ENCODE measurements at places on chromosomes 11 and 22.
A peak's percentile ranks its signal among the peaks of the same experiment; 100 is the strongest.

DNA sequence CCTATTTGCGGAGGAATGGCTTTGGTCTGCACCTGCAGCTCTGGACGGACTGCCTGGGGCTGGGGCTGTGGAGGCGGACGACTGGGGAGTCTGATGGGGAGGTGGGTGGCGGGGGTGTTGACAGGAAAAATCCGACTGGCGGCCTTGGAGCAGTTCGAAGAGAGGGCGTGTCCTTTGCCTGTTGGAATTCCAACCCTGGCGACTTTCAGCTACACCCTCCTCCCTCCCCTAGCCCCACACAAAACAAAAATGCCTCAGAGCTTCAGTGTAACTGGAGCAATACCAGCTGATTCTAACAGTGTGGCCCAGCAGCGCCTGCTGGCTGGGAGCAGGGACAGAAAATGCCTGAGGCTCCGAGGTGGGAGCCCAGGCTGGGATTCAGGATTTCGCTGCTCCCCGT lies 85.4 kb downstream of the ATXN10 start:
- DNase-seq: no peak

DNA sequence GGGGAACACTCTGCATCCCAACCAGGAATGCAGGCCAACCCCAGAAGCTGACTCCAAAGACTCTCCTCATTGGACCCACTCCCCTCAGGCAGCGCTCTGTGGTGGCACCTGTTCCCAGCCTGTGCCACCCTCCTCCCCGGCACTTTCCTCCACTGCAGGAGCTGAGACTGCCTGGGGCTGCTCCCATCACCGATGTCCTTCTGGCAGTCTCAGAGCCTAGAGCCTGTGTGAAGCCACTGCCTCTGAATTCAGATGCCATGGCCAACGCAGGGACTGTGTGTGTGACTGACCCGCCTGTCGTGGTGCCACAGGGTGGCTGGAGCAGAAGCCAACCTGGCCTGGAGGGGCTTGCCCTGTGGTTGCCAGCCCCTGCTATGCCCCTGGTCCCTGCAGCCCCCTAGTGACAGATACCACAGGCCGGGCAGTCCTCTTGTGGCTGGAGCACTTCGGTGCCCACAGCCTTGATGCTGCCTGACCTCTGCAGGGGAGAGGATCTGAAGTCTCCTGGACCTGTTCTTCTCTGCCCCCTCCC lies 43.2 kb downstream of the TBX1 start:
- DNase-seq: no peak

GRCh38 chr11:94178331-94178730 lies 49.7 kb downstream of the PANX1 start:
- no peak for DNase-seq

DNA sequence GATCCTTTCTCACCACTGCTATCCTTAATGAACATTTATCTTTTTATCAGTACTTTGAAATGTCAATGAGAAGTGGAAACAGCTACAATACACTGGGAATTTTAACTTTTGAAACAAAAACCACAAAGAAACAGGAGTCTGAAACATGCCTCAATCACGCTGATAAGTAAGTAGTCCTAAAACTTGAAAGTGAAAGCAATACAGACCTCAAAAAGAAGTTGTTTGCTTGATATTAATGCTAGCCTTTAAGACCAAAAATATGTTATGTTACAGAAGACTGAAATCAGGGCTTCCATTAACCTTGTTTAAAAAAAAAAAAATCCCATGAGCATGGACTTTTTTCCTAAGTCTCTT lies 21.3 kb downstream of the PHF21A start:
- DNase-seq: no peak

DNA sequence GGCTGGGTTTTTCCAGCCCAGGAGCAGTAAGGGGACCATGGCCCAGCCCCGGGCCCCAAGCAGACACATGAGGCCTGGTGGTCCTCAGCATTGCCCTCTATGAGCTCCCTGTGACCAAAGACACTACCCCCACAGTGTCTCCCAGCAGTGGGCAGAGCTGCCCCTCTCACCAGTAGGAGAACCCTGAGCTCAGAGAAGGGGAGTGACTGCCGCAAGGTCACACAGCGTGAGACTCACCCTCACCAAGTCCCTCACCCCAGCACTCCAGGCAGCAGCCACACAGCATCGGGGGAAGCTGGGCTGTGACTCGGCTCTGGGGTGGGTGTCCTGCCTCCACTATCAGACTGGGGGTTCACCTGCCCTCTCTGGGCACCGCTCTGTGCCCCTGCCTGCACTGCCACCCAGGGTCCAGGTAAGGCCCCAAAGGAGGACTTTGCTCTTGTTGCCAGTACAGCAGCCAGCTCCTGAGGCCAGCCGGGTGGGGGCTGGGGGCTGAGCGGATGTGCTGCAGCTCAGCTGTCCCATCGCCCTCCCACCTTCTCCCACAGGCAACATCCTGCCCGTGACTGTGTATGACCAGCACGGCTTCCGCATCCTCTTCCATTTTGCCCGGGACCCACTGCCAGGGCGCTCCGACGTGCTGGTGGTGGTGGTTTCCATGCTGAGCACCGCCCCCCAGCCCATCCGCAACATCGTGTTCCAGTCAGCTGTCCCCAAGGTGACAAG lies 7.9 kb upstream of the SH3BP1 start:
- DNase-seq: no peak

- no peak for DNase-seq
Observed at GRCh38 chr22:17815703-17816254, 41.5 kb upstream of the BID start.

DNA sequence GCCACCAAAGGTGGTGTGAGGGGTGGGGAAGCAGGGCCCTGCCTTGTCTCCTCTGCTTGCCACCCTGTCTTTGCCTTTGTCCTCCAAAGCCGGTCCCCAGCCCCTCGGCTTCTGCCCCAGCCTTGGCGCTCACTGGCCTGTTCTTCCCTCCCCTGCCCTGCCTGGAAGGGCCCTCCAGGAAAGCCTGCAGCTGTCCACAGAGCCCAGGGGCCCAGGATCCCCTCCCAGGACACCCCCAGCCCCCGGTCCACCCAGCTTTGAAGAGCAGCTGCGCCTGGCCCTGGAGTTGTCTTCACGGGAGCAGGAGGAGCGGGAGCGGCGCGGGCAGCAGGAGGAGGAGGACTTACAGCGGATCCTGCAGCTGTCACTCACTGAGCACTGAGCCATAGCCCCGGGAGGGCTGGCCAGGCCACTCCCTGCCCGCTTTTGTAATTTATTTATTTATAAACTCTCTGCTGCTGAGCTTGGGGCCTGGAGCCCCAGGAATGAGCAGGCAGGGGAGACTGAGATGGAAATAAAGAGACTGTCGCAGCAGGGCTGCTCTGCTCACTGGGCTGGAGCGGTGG lies 1.3 kb upstream of the SSH3 start:
- no peak for DNase-seq

DNA sequence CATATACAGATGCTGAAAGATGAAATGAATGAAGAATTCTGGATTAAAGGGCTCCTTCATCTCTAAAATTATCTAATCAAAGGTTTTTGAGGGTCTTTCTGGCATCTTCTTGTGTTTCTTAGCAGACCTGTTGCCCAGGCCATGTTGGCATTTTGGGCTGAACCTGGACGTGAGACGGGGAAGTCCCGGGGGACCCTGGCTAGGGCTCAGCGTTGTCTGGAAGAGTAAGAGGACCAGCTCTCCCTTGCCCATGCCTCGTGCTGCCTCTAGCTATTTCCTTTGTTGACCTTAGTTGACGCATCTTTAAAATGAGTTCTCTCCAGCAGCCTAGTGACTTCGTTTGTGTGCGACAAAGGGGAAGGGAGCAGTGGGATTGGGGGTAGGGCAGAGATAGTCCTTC lies 152.2 kb downstream of the ST3GAL4 start:
- DNase-seq: no peak

DNA sequence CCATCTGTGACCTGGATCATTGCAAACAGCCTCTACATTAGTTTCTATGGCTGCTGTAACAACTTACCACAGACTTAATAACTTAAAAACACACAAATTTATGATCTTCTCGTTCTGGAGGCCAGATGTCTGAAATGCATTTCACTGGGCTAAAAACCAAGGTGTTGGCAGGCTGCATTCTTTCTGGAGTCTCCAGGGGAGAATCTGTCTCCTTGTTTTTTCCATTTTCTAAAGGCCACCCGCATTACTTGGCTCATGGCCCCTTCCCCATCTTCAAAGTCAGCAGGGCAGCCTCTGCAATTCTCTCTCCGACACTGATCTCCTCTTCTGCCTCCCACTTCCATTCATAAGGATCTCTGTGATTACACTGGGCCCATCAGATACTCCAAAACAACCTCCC lies 11.6 kb downstream of the SCGB1A1 start:
- DNase-seq: no peak

- no peak for DNase-seq
Observed at GRCh38 chr11:118051136-118051610, 25.7 kb upstream of the TMPRSS4 start.

DNA sequence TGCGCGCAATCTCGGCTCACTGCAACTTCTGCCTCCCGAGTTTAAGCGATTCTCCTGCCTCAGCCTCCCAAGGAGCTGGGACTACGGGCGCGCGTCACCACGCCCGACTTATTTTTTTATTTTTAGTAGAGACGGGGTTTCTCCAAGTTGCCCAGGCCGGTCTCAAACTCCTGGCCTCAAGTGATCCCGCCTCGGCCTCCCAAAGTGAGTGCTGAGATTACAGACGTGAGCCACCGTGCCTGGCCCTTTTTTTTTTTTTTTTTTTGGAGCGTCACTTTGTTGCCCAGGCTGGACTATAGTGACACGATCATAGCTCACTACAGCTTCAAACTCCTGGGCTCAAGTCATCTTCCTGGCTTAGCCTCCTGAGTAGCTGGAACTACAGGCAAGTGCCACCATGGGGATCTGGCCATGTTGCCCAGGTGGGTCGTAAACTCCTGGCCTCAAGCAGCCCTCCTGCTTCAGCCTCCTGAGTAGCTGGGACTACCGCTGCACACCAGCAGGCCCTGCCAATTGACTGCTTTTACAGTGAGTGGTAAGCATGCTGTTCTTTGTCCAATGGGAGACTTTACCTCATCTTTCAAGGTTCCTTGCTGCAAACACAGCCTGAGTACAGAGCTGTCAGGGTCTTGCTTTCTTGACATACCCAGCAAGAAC lies 600 bp upstream of the CENPM start:
- DNase-seq: no peak

DNA sequence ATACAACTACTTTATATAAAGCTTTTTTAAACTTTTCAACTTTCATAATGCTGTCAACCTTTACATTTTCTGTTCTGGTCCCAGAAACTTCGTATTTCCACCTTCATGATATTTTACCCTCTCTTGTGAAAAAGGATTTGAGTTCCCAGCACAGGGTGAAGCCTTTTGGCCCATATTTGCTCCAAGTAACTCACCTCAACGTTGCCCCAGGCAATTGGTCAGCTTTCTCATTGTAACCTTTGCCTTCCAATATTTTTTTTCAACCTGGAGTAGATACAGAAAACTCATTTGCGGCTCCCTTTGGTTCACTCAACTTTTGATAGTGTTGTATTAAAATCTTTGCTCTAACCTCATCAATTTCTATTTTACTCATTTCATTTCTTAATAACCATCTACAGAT lies 21.1 kb upstream of the FAR1 start:
- no peak for DNase-seq

- peak; percentile 88 for DNase-seq
Observed at GRCh38 chr11:130002352-130002845, at the start of gene PRDM10. Gene PRDM10, minus strand, starts transcription at chr11:130002835. Its CDS starts 41,871 bp downstream, at chr11:129960964.

GRCh38 chr11:61691380-61692156 lies 11.4 kb downstream of the DAGLA start:
- DNase-seq: no peak

DNA sequence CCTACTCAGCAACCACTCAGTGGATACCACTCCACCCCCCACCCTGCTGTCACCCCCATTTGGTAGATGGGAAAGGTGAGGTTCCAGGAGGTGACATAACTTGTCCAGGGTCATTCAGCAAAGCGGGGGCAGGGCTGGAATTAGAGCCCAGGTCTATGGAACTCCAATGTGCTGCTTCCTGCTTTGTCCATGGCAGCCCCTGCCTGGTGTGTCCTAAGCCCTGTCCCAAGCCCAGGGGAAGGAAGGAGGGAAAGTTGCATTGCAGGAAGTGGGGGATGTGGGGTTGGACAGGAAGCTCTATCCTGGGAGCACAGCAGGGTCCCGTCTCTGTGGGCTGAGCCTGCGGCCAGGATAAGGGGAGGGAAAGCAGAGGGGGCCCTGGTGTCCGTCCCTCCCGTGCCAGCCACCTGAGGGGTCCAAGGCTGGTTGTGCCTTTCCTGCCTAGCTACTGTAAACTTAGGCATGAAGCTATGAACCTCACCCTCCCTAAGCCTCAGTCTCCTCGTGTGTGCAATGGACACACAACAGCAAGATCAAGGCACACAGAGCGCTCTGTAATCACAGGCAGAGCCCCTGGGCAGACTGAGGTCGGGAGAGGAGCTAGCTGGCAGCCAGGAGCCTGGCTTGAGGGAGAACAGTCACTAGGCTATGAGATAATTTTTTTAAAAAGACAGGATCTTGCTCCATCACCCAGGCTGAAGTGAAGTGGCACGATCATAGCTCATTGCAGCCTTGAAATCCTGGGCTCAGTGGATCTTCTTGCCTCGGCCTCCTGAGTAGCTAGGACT lies 12.9 kb downstream of the GAL3ST1 start:
- no peak for DNase-seq

GRCh38 chr22:25447067-25447685 lies 117.3 kb upstream of the GRK3 start:
- no peak for DNase-seq

DNA sequence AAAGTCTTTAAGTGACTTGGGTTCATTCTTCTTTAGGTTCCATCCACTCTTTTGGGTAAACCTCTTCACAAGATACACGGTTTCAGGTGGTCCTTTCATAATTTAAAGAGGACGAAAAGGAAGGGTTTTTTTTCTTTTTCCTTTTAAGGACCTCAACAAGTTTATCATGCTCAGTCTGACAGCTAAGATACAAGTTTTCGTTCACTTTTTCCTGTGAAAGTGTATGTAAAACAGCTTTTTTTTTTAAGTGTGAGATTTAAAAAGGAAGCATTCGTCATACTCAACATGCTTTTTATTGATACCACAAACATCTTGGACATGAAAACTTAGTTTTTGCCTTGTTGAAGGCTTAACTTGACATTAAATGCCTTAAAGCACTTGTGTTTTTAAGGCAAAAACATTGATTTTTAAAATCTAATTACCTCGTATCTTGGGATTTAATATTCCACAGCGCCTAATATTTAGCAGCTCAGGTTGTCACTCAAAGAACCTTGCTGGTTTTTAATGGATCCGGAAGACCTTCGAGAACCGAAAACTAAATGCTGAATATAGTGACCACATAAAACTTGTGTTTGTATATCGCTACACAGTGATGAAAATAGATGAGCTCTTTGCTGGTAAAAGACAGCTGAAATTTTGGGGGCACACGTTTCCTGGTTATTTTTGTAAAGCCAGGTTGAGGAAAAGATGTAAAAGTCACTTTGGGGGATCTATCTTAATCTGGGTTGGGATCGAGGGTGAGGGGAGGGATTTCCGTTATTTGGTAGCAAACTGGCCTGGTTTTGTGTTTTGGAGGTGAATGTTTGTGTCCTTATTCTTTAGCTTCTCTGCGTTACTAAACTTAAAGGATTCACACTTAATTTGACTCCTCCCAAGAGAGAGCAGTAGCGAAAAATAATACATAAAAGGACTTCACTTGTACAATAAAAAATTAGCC lies 2.3 kb downstream of the PCF11 start:
- no peak for DNase-seq
